ENCODE measurements at places on chromosomes 11 and 22.

- DNase-seq = no peak
These were observed 21.7 kb upstream of the IFITM3 start for GRCh38 chr11:342328-342727.

DNA sequence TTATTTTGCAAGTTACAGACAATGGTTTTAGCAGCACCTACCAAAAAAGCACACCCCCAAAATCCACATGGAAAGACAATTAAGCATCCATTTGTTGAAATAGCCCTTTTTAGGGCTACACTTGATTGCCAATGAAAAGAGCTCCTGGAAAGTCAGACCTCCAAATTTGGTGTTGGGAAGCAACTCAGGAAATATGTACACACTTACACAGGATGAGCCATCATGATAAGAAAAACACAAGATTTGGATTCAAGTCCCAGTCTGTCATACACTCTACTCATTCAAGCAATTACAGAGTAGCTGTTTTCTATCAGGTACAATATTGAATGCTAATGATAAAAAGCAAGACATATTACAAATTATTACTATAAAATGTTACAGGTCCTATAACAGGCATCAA is 31.5 kb downstream of the FAM168A start:
- DNase-seq = no peak

GRCh38 chr11:84795698-84796097 is 831.4 kb downstream of the DLG2 start:
- no peak for DNase-seq

DNA sequence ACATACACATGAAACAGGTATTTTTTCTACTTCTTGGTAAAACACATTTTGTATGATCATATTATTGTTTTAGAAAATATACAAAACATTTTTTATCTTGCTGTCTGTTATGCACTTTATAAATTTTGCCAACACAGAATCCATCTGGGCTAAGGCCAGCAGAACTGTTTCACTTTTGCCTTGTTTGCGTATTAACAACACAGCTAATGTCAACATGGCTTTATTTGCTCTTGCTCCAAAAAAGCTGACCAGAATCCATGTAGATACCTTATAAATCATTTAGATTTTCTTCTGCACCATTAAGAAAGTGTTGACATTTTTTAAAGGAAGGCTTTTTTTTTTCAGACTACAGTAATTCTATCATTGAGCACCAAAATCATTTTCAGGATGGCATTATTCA is 58.1 kb upstream of the PGR start:
- DNase-seq = no peak

GRCh38 chr22:44284711-44285110 is 28.0 kb downstream of the SHISAL1 start:
- DNase-seq = no peak

Measured in C1 segment of cervical spinal cord (tissue), 14 donors.